ENCODE measurements at places on chromosomes 2 and 18.

GRCh38 chr2:43169099-43169945 lies 57.1 kb downstream of the ZFP36L2 start:
- no peak for DNase-seq

DNA sequence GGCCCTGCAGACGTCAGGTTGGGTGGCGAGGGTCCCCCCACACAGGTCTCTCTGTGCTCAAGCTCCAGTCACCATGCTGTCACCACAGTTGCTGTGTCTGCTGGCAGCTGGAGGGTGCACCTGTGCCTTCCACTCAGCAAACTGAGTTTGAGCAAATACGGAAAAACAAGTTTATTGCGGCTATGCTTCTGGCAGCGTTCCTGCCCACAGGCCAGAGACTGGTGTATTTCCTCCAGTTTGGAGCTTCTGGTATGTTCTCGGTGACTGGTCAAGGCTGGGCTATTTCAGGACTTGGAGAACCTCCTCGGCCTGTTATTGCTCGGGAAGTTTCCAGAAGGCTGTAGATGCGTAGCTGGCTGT lies 132.6 kb downstream of the SEPTIN10 start:
- DNase-seq = peak; percentile 67

- no peak for DNase-seq
Measured at GRCh38 chr2:200695601-200696000, 109.8 kb downstream of the AOX1 start.

- peak; percentile 74 for DNase-seq
Measured at GRCh38 chr2:233833345-233833744, 21.0 kb downstream of the HJURP start.

GRCh38 chr2:38406597-38407110 lies 29.6 kb upstream of the ATL2 start:
- DNase-seq = no peak

- DNase-seq = no peak
Measured at GRCh38 chr2:23069923-23070322, 315.1 kb upstream of the KLHL29 start.

GRCh38 chr18:50465211-50466153 lies 90.6 kb downstream of the SKA1 start:
- no peak for DNase-seq

- DNase-seq = no peak
Measured at GRCh38 chr2:232680006-232680405, 17.1 kb upstream of the GIGYF2 start.

- no peak for DNase-seq
Measured at GRCh38 chr2:25174192-25174861, 5.9 kb upstream of the POMC start.

DNA sequence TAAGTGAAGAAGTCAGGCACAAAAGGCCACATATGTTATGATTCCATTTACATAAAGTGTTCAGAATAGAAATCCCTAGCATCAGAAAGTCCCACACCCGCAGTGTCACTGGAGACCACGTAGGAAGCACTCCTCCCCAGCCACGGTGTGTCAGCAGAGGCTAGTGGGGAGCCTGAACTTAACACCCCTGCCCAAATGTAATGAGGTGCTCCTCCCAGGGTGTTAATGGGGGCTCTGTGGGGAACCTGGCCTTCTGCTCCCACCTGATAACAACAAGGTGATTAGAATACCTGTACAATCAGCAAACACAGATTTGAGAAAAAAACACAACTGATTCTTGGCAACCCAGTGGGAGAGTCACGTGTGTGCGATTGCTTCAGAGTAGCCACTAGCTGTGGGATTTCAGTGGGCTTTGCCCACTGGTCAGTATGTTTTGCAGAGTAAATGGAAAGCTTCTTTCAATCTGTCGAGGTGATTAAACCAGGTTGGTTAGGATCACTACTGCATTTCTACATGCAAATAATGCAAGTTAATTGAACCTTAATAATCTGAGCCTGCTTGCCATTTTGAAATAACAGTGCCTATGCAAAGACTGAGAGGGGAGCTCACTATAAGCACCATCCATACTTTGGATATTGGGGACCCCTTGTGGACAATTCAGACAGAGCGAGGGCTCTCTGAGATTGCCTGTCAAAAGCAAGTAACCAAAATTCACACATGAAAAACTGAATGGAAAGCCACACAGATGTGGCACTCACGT lies 20.6 kb upstream of the ATRAID start:
- peak; percentile 52 for DNase-seq

- DNase-seq = no peak
Measured at GRCh38 chr2:29412197-29412925, 297.1 kb downstream of the CLIP4 start.

DNA sequence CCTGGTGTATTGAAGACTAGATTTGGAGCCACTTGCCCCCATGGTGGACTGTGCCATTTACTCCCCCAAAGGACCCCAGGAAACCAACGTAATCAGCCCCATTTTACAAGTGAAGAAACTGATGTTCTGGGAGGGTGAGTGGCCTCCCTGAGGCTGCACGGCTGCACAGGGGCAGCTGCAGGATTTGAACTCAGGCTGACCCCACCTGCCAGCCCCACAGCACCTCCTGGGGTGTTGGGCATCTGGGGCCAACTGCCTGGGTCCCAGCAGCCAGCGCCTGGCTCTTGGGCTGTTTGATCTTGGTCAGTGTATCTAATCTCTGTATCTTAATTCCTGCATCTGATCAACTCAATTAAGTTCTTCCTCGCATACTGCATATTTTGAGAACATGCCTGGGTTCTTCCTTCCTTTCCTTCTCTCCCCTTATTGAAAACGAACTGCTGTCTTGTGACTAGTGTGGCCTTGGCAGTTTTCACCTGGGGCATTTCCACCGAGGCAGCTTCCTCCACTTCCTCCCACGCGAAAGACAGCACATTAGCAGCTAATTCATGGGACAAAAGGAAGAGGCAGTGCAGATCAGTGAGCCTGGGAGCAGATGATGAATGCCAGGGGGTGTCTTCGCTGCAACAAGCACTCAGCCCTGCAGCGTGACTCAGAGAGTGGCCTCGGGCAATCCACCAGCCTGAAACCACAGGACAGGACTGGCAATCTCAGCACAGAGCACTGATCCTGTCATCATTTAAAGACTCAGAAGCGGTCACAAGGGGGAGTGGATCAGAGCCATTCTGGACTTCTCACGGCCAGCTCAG lies 184.1 kb upstream of the RAB12 start:
- DNase-seq = no peak

- no peak for DNase-seq
Measured at GRCh38 chr18:38606841-38607240, 1041.2 kb upstream of the CELF4 start.

GRCh38 chr2:61943251-61943650 lies 37.8 kb downstream of the COMMD1 start:
- no peak for DNase-seq

GRCh38 chr2:148948868-148949267 lies 73.8 kb downstream of the KIF5C start:
- no peak for DNase-seq

DNA sequence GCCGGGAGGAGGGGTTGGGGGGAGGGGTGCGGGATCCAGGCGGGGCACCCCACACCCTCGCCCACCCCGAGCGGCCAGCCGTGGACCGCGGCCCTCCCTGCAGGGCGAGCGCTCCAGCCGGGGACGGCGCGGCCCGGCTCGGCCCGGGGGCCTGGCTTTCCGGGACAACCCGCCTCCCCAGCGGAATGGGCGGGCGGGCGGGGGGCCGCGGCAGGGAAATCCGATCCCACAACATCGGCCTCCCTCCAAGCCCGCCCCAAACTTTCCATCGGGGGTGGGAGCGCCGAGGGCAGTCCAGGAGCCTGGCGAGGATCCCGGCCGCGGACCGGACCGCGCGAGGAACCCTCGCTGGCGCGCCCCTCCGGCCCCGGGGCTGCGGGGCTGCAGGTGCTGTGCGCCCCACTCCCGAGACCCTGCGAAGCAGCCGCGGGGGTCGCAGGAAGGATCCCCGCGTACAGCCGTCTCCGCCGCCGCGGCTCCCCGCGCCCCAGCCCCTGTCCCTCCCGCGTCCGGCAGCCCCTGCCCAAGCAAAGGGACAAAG lies 529 bp downstream of the SEMA4C start:
- peak; percentile 44 for DNase-seq

- no peak for DNase-seq
Measured at GRCh38 chr2:71700658-71701397, 247.5 kb downstream of the DYSF start.

- DNase-seq = no peak
Measured at GRCh38 chr2:95234816-95235215, 27.5 kb downstream of the ZNF892 start.

GRCh38 chr2:202102425-202103000 lies 29.5 kb downstream of the KIAA2012 start:
- DNase-seq = peak; percentile 98
